Aortic smooth muscle cell (primary cell): ENCODE measurements at places on chromosomes 1 and 21. TPM values are rescaled to one million over a fixed set of nuclear protein-coding genes. Genes with fewer than 3 reads are reported as not detected.

Gene POLR3C
- 30.8 and 32.3 TPM in 2 replicates for total RNA-seq

Gene LRRC53
- total RNA-seq = not detected in 2 replicates

Gene TNFRSF25
- total RNA-seq = 5.4 and 7.5 TPM in 2 replicates

Gene SLC44A5
- total RNA-seq = 1.7 and 2.1 TPM in 2 replicates

Gene TMPRSS2
- not detected in 2 replicates for total RNA-seq

Gene LCE1A
- total RNA-seq = not detected in 2 replicates

Gene OR2T2
- total RNA-seq = not detected in 2 replicates

Gene SLC16A4
- 109 and 150 TPM in 2 replicates for total RNA-seq

Gene PCP4L1
- total RNA-seq = not detected in 2 replicates

Gene MYOG
- not detected in 2 replicates for total RNA-seq

Gene NBPF12
- total RNA-seq = 6.5 and 7.4 TPM in 2 replicates

Gene PHTF1
- 33.6 and 36.3 TPM in 2 replicates for total RNA-seq

Gene SPATA1
- 0.92 and 0.93 TPM in 2 replicates for total RNA-seq

Gene AMY1A
- not detected in 2 replicates for total RNA-seq

Gene ALX3
- total RNA-seq = not detected in 2 replicates

Gene FMO3
- total RNA-seq = 0.37 and 0.79 TPM in 2 replicates

Gene BSND
- not detected in 2 replicates for total RNA-seq

Gene DLGAP3
- under 0.01 TPM in 1 of 2 replicates, not detected in the other for total RNA-seq

Gene MANEAL
- total RNA-seq = 0.99 and 2.2 TPM in 2 replicates

Gene NIBAN1
- total RNA-seq = 13.1 and 33.3 TPM in 2 replicates

Gene RPTN
- not detected in 2 replicates for total RNA-seq

Gene ANXA9
- 0.06 and 0.26 TPM in 2 replicates for total RNA-seq

Gene AMIGO1
- 0.81 and 2.2 TPM in 2 replicates for total RNA-seq

Gene ANKRD35
- 8.5 and 11.2 TPM in 2 replicates for total RNA-seq

Gene B3GALT2
- total RNA-seq = 0.25 and 0.26 TPM in 2 replicates

Gene FCRL5
- total RNA-seq = not detected in 2 replicates

Gene CDK18
- total RNA-seq = 0.26 and 0.31 TPM in 2 replicates

Gene VHLL
- total RNA-seq = 0.26 TPM in 1 of 2 replicates, not detected in the other

Gene ABCA4
- total RNA-seq = 0.44 and 0.53 TPM in 2 replicates

Gene C1orf167
- total RNA-seq = 0.92 and 0.99 TPM in 2 replicates

Gene IFI44
- 16.6 and 20.1 TPM in 2 replicates for total RNA-seq

Gene ZMYM4
- total RNA-seq = 27.6 and 33.3 TPM in 2 replicates

Gene SYCP1
- total RNA-seq = not detected in 2 replicates

Gene OR14A16
- not detected in 2 replicates for total RNA-seq

Gene RC3H1
- 18.0 and 18.6 TPM in 2 replicates for total RNA-seq

Gene RAB7B
- total RNA-seq = 7.5 and 8.6 TPM in 2 replicates

Gene RNU1-2
- total RNA-seq = 565 and 1,390 TPM in 2 replicates

Gene NECTIN4
- total RNA-seq = 0.13 TPM in 1 of 2 replicates, not detected in the other

Gene SYPL2
- 0.13 and 0.62 TPM in 2 replicates for total RNA-seq

Gene MROH9
- total RNA-seq = 0.06 and 0.13 TPM in 2 replicates

Gene MPZ
- total RNA-seq = 1.6 and 1.7 TPM in 2 replicates

Gene CFAP107
- total RNA-seq = not detected in 2 replicates

Gene GBP6
- not detected in 2 replicates for total RNA-seq

Gene TSPAN1
- total RNA-seq = 0.79 and 1.6 TPM in 2 replicates

Gene KANK4
- total RNA-seq = not detected in 2 replicates

Gene KCTD3
- total RNA-seq = 51.3 and 54.4 TPM in 2 replicates

Gene GIPC2
- 0.62 and 0.92 TPM in 2 replicates for total RNA-seq

Gene DIPK1A
- total RNA-seq = 4.5 and 5.3 TPM in 2 replicates

Gene LTN1
- total RNA-seq = 22.3 and 23.0 TPM in 2 replicates

Gene ITLN2
- total RNA-seq = not detected in 2 replicates

Gene LCE3E
- not detected in 2 replicates for total RNA-seq
